ENCODE measurements at places on chromosomes 11 and 22. TPM values are rescaled to one million over a fixed set of nuclear protein-coding genes. Genes with fewer than 3 reads are reported as not detected.

Gene PATE4
- total RNA-seq, result not detected

Gene SCGB1D2
- 1.5 TPM for total RNA-seq

Gene TYR
- total RNA-seq, result not detected

Gene NCR3LG1
- total RNA-seq, result 1.4 TPM

Gene CCDC90B
- total RNA-seq, result 20.9 TPM

Gene ST14
- 0.43 TPM for total RNA-seq

Gene LDLRAD3
- 4.8 TPM for total RNA-seq

Gene DBX1
- not detected for total RNA-seq

Gene KDM4E
- total RNA-seq, result not detected

Gene TEX54
- total RNA-seq, result not detected
